ENCODE measurements at places on chromosomes 3 and 15.

DNA sequence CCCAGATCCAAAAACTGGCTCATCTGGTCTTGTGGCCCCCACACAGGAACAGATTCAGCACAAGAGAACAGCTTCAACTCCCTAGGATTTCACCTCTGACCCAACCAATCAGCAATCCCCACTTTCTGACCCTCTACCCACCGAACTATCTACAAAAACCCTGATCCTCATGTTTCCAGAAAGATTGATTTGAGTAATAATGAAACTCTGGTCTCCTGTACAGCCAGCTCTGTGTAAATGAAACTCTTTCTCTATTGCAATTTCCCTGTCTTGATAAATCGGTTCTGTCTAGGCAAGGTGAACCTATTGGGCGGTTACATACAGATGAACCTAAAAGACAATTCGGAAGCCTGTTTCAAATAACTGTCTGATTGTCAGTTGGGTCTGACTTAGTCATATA, 847.6 kb upstream of the ALCAM start:
- no peak for DNase-seq

DNA sequence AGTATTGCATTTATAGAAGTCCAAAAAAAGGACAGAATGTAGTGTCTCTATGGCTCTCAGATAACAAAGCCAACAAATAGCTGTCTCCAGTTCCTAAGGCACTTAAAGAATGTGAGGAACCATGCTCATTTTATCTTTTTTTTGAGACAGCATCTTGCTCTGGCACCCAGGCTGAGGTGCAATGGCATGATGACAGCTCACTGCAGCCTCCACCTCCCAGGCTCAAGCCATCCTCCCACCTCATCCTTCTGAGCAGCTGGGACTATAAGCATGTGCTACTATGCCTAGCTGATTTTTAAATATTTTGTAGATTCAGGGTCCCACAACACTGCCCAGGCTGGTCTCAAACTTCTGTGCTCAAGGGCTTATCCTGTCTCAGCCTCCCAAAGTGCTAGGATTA, 16.1 kb downstream of the ISY1 start:
- DNase-seq: no peak

DNA sequence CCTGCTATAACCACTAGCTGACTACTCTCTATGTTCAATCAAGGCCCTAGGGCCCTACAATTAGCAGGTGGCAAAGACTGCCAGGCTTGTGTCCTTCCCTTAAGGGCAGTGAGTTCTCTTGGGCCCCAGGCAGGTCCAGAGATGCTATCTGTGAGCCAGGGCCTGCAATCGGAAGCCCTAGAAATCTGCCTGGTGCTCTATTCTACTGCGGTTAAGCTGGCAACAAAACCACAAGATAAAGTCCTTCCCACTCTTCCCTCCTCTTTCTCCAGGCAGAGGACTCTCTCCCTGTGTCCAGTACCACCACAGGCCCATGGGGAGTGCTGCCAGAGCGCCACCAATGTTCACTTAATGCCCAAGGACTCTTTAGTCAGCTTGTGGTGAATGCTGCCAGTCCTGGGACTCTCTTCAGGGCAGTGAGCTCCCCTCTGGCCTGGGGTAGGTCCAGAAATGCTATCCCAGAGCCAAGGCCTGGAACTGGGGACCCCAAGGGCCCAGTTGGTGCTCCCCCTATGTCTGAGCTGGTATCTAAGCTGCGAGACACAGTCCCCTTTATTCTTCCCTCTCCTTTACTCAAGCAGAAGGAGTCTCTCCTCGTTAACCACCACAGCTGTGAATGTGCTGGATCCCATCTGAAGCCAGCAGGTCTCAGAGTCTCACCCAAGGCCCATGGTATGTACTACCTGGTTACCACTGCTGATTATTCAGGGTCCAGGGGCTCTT, 34.7 kb downstream of the XXYLT1 start:
- DNase-seq: no peak

- DNase-seq: no peak
These were observed 37.1 kb downstream of the OXNAD1 start for GRCh38 chr3:16302082-16302631.

DNA sequence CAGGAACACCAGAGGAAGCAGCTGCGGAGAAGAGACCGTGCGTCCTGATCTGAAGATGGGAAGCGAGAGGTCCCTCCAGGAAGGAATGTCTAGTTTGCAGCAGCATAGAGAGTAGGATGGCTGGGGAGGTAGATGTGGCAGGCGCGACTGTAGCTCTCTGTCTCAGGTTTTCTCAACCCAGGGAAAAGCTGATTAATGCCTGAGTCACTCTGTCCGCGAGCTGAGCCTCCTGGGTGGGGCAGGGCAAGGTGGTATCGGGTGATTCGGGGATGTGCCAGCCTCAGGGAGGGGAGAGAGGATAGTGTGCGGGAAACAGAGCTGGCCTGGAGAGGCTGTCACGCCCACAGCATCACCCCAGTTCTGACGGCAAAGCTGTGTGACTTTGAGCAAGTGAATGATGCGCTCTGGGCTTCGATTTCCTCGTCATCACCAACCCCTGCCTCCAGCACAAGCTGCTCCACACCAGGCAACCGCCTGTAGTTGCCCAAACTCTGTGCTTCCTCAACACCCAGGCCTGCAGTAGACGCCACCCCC, 28.4 kb downstream of the CPN2 start:
- peak; percentile 100 for DNase-seq

DNA sequence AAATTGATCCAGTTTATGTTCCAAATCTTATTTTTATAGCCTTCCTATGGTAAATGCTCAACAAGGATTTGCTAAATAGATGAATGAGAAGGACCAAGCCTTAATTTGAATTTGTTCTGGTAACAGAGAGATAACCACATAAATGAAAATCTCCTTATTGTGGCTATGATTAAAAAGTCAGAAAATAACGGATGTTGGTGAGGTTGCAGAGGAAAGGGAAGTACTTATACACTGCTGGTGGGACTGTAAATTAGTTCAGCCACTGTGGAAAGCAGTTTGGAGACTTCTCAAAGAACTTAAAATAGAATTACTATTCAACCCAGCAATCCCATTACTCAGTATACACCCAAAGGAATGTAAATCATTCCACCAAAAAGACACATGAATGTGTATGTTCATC, 26.2 kb downstream of the AAGAB start:
- DNase-seq: no peak

DNA sequence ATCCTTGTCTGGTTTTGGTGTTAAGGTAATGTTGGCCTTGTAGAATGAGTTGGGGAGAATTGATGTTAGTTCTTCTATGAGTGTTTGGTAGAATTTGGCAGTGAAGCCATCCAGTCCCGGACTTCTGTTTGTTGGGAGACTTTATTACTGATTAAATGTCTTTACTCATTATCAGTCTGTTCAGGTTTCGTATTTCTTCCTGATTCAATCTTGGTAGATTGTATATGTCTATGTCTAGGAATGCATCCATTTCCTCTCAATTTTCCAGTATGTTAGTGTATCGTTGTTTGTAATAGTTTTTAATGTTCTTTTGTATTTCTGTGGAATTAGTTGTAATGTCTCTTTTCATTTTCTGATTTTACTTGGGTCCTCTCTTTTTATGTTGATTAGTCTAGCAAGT, 39.4 kb downstream of the NCK1 start:
- DNase-seq: no peak

- DNase-seq: no peak
These were observed 21.3 kb downstream of the RAB6B start for GRCh38 chr3:133874344-133874743.

GRCh38 chr3:196499807-196500524, 3.6 kb downstream of the RNF168 start:
- DNase-seq: no peak

DNA sequence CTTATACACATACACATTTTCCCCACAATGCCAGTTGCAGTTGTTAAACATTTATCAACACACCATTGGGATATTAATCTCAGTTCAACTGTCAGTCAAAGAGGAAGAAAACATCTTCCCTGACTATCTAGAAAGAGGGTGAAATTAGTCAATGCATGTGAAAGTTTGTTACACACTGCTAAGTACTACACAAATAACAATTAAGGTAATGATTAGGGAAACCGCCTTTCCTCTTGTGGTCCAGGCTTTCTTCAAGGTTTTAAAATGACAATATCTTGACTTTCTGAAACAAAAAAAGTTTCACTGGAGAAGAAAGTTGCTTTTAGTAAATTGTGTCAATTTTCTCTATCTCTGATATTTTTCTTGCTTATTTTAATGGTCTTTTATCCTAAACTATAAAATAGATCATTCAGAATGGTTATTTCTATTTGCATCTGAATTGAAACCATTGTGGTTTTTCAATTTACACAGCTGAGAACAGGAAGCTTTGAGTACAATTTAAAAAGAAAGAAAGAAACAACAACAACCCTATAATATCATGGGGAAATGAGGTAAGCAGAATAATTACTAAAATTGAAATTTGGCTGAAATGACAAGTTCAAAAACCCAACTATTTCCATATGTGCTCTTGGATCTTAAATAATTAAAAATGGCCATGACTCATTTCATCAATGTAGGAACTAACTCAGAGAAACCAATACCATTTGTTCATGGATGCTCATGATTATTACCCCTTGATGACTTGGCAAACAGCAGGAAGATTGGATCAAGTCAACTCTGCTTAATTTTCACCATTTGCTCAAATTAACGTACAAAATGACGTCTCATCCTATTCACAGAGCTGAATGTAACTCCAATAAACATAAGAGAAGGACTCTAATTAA, 31.7 kb downstream of the GPR149 start:
- DNase-seq: no peak

GRCh38 chr3:175150812-175151401, 291.8 kb downstream of the NAALADL2 start:
- DNase-seq: peak; percentile 100

DNA sequence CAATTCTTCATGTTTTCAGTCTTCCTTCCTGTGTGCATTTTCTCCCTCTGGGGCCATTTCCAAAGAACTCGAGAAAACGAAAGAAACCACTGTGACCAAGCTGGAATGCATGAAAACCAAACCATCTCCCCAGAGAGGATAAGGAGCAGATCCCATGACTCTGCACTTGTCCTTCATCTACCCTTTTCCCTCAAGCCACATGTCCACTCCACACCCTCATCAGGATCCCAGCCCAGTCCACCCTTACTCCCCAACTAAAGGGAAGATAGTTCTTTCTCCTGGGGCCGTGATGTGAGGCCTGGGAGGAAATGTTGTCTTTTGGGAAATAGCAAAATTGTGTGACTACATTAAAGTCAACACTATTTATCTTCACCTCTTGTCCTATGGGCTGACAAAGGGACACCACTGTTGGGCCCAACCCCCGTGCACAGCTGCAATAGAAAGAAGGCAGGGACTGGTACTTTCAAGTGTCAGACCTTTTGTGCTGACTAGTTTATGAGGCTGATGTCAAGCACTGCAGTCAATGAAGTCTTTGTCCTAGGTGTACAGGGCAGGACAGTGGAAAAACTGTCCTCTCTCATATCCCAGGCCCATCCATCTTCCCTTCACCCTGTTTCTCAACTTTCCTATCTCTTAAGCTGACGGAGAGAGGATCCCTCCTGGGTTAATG, 487.1 kb upstream of the NR2F2 start:
- no peak for DNase-seq

DNA sequence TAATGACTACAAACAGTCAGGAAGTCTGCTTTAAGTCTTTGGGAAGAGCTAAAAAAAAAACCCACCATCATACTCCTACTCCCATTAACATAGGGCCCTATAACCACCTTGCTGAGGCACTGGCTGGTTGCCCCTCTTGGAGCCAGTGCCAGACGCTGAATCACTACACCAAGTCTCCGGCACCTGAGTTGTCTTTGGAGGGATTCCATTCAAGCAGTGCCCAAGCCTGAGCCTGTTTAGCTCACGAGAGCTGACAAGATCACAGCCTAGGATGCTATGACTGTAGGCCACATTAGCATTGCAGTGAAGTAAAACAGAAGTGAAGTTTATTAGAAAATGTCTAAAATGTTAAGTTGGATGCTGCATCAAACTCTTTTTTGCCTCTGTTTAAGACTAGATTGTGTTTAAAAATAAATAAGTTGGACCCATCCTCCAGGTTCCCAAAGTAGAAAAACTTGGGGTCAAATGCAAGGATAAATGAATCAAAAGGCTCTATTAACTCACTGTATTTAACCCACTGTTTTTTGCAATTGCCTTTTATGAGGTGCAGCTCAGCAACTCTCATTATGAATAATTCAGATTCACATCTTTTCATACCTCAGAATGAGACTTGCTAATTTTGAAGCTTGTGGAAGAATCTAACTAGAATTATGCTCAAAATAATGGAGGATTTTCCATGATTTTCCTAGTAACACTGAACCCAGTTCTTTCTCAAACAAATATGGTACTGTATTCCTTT, 461.9 kb downstream of the FOXP1 start:
- peak; percentile 24 for DNase-seq

DNA sequence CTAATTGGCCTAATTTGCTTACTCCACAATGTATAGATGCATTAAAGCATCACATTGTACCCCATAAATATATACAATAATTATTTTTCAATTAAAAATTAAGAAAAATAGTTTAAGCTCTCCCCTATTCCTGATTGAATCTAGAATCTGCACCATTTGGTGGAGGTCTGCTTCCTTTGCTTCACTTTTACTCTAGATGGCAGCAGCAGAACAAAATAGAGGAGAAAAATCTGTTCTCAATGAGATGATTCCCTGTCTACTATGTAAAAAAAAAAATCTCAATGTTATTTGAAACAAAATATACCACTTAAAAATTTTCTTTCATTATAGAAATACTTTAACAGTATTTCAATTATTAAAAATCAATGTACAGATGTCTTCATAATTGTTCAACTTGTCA, 109.6 kb upstream of the FXR1 start:
- DNase-seq: peak; percentile 11

DNA sequence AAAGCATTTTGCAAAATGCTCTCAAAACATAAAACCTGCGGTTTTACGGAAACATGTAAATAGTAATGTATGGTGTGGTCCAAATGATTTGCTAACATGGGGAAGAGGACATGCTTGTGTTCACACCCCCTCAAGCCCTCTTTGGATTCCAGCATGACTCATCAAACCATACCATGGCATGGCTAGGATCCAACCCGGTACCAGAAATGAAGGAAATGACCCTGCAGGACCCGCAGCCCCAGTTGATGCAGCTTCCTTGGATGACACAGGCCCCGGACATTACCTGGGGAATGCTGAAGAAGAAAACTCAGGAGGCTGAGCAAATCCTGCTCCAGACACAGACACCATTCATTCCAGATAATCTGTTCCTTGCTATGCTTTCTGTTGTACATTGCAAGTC, 222.9 kb downstream of the DTWD1 start:
- DNase-seq: no peak

GRCh38 chr3:37935756-37936666, 54.6 kb upstream of the VILL start:
- DNase-seq: peak; percentile 79

GRCh38 chr3:48952510-48953118, 34.0 kb downstream of the ARIH2 start:
- DNase-seq: peak; percentile 33

DNA sequence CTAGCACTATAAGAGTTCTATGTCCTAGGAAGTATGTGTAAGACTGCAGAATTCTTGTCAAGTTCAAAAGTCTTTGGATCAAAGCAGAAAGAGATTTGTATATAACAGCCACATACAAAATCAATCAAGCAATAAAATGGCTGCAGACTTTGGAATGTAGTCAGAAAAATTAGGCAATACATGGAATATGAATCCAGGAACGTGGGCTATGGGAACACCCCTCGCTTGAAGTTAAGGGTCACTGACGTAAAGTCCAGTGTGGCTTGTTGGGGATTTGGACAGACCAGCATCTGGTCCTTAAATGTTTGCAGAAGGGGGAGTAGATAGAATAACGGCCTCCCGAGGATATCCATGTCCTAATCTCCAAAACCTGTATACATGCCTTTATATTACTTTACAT, 178.6 kb downstream of the ADAMTS9 start:
- DNase-seq: no peak
